ENCODE measurements at places on chromosomes 6 and 20. TPM values are rescaled to one million over a fixed set of nuclear protein-coding genes. Genes with fewer than 3 reads are reported as not detected.

Gene B3GAT2
- total RNA-seq: not detected

DNA sequence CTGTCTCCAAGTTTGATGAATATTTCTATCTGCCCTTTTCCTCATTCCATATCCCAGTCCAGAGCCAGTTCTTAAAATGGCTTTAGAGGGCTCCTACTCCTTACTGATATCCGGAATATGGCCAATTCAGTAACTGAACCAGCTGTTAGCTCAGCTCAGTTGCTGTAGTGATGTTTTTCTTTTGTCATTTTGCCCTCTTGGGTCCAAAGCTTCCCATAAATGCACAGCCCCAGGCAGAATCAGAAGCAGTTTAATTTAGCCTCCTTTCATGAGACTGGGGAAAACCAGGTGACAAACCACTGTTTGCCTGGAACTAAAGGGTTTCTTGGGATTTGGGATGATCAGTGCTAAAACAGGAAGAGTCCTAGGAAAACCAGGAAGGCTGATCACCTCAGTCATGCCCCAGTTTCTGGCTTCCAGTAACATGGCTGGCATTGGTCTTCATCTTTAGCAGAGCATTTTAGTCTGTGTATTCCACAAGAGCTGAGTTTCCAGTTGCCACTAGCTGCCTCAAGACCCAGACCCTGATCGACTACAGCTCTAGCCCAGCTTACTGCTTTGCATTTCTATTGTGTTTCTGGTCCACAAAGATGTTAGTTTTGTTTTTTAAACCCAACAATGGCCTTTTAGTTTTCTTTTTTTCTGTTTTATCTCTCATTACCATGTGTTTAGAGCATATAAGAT lies 40.6 kb upstream of the REV3L start:
- no peak overlapping the region for H3K4me3 ChIP-seq
- H3K27ac ChIP-seq: no peak overlapping the region
- H3K4me1 ChIP-seq: no peaks in the 10 kb centered on the region
- DNase-seq: no peak
- no peaks in the 10 kb centered on the region for H3K27me3 ChIP-seq

DNA sequence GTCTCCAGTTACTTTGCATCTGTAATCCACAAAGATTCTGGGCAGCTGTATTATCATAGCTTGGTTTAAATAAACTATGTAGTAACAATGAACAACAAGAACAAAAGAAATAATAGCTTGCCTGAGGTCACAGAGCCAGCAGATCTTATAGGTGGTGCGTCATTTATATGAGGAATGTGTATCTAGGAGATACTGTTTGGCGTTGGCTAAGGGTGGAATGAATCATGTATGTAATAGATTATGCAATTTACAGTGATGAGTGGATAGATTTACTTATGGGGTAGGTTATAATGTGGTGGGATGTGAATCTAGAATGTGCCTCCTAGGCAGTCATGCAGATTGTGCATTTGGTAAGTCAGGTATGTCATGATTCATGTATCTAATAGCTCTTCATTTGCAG lies 42.8 kb downstream of the HNF4A start:
- DNase-seq: no peak
- H3K4me3 ChIP-seq: no peak overlapping the region
- no peaks in the 10 kb centered on the region for H3K36me3 ChIP-seq
- no peaks in the 10 kb centered on the region for H3K27me3 ChIP-seq

Gene SLC2A10
- total RNA-seq: 43.6 TPM

GRCh38 chr6:73854998-73855718 lies 159.2 kb downstream of the CD109 start:
- H3K4me1 ChIP-seq: no peaks in the 10 kb centered on the region
- no peaks in the 10 kb centered on the region for H3K27me3 ChIP-seq
- H3K27ac ChIP-seq: no peak overlapping the region
- H3K36me3 ChIP-seq: no peaks in the 10 kb centered on the region
- peak; percentile 23 for DNase-seq
- no peak overlapping the region for H3K4me3 ChIP-seq

Gene CST5
- not detected for total RNA-seq

GRCh38 chr6:51028276-51028675 lies 209.6 kb downstream of the TFAP2B start:
- DNase-seq: no peak
- H3K4me1 ChIP-seq: no peaks in the 10 kb centered on the region
- no peak overlapping the region for H3K27ac ChIP-seq
- no peaks in the 10 kb centered on the region for H3K27me3 ChIP-seq
- no peak overlapping the region for H3K4me3 ChIP-seq

DNA sequence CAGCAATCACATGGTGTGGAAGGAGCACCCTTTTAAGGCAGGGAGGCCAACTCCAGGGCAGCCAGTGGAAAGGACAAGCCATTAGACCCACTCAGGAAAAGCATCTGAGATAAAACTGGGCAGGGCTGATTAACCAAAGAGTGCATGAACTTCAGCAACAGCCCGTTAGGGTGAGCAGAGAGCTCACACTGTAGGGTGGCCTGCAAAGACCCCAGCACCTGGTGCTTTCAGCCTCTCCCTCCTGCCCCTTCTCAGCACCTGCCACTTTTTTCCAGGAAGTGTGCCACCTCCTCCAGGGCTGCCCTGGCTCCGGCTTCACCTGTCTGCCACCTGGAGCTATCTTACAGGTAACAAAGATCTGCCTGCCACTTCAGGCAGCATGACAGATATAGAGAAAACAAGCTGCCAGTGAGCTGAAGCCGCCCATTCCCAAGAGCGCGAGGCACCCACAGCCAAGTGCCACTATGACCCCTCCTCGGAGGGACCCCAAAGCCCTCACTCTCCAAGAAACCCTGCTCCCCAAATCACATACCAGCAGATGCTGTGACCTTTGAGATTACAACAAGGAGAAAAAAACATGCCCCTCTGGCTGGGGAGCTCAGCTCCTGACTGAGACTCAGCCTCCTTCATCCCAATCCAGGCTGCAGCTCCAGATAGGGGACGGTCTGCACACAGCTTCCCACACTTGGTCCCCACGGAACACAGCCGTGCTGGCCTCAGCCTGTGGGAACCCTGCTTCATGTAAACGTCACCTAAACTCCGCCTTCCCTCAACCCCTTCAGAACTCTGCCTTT lies 71.2 kb downstream of the ABHD12 start:
- H3K27ac ChIP-seq: peak overlapping the region; percentile 28
- no peak overlapping the region for H3K4me3 ChIP-seq
- no peaks in the 10 kb centered on the region for H3K27me3 ChIP-seq
- DNase-seq: peak; percentile 20

- no peak overlapping the region for H3K27ac ChIP-seq
- peaks cover 3% of the 10 kb centered on the region for H3K4me1 ChIP-seq
- no peak for DNase-seq
- no peaks in the 10 kb centered on the region for H3K36me3 ChIP-seq
These were observed 5.1 kb downstream of the PABPC1L start for GRCh38 chr20:44914924-44915323.

Gene TINAG
- total RNA-seq: 45.2 TPM

DNA sequence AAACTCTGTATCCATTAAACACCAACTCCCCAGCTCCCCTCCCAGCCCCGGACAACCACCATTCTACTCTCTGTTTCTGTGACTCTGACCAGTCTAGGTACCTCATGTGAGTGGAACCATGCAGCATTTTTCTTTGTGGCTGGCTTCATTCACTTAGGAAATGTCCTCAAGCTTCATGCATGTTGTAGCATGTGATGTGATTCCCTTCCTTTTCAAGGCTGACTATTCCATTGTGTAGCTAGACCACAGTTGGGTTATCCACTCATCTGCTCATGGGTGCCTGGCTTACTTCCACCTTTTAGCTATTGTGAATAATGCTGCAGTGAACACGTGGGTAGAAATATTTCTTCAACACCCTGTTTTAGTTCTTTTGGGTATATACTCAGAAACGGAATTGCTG lies 8.8 kb upstream of the BPHL start:
- H3K4me3 ChIP-seq: no peak overlapping the region
- H3K36me3 ChIP-seq: peaks cover 7% of the 10 kb centered on the region
- H3K4me1 ChIP-seq: no peaks in the 10 kb centered on the region

GRCh38 chr6:166765234-166765541 lies 138.1 kb upstream of the RPS6KA2 start:
- no peaks in the 10 kb centered on the region for H3K4me1 ChIP-seq
- H3K36me3 ChIP-seq: no peaks in the 10 kb centered on the region
- no peak overlapping the region for H3K4me3 ChIP-seq
- DNase-seq: no peak

All from colonic mucosa (tissue), 4 donors.